Astrocyte of the spinal cord (primary cell): ENCODE measurements at places on chromosomes 1 and 21.

DNA sequence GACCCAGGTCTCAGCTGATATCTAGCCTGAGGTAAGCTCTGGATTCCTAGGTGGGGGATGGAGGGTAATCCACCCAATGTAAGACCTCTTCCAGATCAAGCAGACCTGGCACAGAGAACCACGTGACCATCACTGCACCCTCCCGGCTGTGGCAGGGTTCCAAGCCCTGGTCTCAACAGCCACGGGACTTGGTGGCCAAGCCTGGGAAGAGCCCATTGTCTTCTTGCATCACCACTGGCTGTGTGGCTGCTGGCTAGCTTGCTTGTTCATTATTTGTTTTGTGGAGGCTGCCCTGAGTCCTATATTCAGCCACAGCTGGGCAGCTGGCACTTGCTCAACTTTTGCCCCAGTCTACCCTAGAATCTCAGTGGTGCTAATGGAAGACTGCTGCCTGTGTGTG is 24.1 kb upstream of the NFASC start:
- no peak for DNase-seq

DNA sequence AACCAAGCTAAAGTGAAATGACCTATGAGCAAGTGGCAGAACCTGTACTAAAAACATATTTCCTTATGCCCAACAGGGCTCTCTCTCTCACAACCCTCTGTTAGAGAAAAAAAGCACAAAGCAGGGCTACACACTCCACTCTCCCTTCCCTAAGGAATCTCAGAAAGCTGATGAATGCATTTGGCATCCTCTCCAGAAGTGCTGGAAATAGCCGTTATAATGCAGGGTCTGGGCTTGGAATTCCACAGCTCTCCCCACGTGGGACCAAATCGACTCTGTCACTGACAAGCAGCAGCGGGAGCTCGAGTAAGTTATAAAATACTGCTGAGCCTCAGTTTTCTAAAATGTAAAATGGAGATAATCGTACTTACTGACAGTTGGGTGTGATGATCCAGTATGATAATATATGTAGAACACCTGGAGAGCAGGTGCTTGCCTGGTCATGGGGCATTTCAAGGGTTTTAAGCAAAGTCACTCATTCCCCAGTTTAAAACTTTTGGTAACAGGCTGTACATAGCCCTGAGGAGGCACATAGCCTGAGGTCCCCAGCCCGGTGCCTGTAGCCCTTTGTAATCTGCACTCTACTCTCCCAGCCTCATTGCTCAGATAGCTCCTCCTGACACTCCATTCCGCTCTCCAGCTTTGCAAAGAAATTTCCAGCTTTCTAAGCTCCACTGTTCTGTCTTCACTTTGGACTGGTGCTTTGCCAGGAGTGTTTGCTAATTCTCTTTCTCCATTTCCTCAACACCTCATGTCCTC is 175.6 kb upstream of the DAB1 start:
- DNase-seq, result no peak

- DNase-seq, result peak; percentile 78
Measured at GRCh38 chr1:67020304-67020703, 33.6 kb downstream of the SLC35D1 start.

- DNase-seq, result no peak
Measured at GRCh38 chr1:239868058-239868832, 223.4 kb upstream of the FMN2 start.

DNA sequence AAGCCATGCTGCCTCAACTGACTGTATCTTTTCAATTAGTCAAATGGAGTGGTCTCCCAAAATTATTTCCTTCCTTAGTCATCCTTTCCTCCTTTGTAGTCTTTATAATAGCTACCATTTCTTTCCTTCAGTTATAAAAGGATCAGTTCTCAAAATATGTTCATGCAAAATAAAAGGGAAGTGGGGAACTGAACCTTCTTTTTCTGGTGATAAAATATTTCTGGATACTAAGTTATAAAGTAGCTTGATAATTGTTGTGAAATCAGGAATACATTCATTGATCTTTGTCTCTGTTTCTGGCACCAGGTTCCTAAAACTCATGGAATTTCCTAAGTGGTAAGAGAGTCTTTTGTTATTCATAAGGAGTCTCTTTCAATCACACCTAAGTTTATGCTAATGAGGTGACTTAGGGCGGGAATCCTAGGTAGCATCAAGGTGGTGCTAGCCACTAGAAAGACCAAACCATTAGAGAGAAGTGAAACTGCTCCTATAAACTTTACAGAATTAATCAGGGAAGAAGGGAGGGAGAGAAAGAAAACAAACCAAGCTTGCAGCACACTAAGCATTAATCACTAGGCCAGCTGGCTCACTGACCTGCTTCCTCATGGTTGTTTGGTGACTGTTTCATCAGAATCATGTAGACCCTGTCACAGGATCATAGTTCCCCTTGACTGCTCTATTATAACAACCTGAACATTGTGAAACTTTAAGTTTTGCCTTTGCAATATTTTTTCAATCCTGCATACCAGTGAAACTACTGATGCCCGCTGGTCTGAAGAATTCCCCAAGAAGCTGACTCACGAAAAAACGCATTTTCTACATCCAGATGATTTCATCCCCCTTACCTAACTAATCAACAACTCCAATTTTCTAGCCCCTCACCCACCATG is 161.6 kb upstream of the PTBP2 start:
- DNase-seq, result peak; percentile 97

GRCh38 chr1:222877854-222878253 is 63.0 kb downstream of the DISP1 start:
- no peak for DNase-seq

GRCh38 chr1:31583995-31584868 is 7.9 kb downstream of the TINAGL1 start:
- DNase-seq, result peak; percentile 57

DNA sequence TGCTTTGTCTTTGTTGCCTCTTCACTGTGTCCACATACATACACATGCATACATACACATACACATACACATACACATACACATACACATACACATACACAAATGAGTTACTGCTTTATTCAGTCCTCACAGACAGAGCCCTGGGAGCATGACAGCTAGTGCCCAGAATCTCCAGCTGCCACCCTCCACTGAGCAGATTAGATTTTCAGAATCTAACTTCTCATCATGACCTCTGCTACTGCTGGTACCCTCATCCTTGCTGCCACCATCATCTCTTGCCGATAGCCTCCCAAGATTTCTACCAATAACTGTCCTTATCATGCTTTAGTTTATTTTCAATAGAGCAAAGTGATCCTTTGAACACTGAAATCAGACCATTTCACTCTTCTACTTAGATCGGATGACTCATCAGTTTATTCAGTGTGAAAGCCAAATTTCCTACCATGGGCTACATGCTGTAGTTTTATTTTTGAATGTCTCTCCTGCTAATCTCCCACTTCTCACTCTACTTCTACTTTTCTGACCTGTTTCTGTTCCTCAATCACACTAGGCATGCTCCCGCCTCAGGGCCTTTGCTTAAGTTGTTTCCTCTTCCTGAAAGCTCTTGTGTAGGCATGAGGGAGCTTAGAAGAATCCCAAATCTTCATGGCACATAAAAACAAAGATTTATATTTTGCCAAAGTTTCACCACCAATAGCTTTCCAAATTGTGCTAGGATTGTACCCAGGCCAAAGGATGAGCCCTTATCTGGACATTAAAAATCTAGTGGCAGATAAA is 43.0 kb downstream of the ATP6V1G3 start:
- peak; percentile 84 for DNase-seq

GRCh38 chr21:39951183-39952101 is 84.2 kb downstream of the PCP4 start:
- no peak for DNase-seq

DNA sequence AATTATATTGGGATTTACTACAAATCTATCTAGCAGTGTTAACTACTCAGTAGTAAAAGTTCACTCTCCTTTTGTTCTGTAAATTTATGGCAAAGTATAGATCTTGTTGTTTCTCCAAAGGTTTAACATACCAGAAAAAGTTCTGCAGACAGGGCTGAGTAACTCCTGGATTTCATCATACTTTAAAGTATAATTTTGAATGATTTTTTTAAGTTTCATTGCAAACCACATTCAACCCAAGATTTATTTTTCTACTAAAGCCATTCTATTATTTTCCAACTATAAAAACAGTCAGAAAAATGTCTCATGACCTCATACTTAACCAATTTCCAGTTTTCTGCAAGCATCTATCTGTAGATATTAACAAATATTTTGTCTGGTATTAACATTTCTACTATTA is 585.8 kb upstream of the ZRANB2 start:
- DNase-seq, result peak; percentile 31

DNA sequence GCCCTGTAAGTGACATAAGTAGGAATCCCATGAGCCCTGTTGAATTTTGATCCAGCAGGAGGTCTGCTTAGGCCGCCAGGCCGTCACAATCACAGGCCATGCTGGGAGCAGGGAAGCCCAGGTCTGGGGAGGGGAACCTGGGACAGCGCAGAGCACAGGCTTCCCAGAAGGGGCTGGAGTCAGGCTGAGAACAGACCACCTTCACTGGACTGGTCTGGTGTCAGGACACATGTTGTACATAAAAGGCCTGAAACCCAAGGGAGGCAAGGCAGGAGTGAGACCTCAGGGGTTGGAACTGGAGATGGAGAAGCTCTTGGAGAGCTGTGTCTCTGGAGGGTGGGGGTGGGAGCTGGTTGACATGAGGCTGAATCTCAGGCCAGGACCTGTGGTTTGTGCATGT is 63.3 kb upstream of the ARTN start:
- no peak for DNase-seq

GRCh38 chr1:43019226-43019625 is 60.6 kb upstream of the SLC2A1 start:
- no peak for DNase-seq

GRCh38 chr1:35763201-35763600 is 6.6 kb downstream of the CLSPN start:
- no peak for DNase-seq

- no peak for DNase-seq
Measured at GRCh38 chr1:39656391-39656790, 15.5 kb downstream of the NT5C1A start.

DNA sequence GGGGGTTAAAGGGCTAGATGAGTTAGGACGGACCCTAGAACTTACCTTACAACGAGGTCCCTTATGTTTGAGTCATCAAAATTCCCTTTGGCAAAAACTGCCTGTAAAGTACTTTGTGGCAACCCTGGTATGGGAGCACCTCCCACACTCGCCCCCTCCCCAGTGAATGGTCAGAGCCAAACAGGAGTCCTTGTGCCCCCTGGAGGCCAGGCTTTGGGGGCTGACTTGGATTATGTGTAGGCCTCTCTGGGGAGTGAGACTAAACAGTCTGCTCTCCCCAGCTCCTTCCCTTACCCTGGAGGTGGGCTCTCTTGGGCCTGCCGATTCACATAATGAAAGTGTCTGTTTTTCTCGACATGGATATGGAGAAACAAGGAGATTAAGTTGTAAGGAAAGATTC is 81.2 kb downstream of the ADCY10 start:
- DNase-seq, result no peak

GRCh38 chr21:45469273-45470086 is 64.5 kb downstream of the COL18A1 start:
- no peak for DNase-seq
